NCI-H524 treated with DMSO at 0.1 percent for 48 hours (cell line): ENCODE measurements at places on chromosomes 11 and 22.

DNA sequence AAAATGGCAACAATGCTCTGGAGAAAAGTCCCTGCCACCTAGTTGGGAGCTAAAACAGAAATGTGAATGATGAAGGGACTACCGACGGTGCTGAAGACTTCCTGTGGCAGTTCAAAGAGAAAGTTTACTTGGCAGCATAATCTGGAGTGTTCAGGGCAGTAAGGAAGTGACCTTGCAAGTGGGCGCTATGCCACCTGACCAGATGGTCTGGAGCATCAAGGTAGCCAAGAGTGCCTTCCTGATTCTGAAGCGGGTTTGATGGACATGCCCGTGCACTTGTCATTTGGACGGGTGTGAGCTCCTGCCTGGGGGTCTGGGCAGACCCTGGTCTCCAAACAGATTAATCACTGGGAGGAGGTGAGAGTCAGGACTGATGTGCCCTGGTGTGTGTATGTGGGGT lies 1.8 kb upstream of the SNX19 start:
- DNase-seq = no peak

- no peak for DNase-seq
Measured at GRCh38 chr22:26972286-26972685, 314.9 kb downstream of the MIAT start.

GRCh38 chr11:69251639-69252489 lies 42.1 kb upstream of the MYEOV start:
- no peak for DNase-seq

GRCh38 chr22:32905400-32905799 lies 103.9 kb downstream of the TIMP3 start:
- DNase-seq = no peak

GRCh38 chr11:9609841-9610240 lies 36.4 kb downstream of the WEE1 start:
- DNase-seq = no peak

DNA sequence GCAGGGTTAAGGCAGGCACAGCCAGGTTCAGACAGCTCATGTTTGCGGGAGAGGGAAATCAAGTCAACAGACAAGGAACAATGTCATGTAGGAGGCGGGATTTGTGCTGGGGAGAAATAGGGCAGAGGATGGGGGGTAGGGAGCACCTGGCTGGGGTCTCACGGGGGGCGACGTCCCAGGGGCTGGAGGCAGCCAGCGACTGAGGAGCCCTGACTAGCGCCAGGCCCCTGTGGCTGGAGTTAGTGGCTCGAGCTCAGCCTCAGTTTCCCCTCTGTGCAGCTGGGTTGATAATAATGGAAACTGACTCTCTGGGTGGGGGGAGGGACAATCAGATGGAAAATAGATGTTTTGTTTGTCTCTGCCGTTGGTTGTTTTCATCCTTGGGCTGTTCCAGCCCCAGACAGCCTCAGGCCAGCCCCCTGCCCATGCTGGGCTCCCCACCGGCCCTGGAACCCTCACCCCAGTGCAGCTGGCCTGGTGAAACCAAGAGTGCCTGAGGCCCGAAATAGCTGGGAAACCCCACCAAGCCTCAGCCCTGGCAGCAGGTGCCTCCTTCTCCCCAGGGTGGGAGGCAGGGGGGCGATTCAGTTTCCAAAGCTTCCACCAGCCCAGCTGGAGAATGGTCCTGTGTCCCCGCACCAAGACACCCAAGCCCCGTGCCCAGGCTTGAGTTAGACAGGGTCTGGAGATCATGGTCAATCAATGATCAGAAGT lies 44.1 kb downstream of the IGLL5 start:
- DNase-seq = no peak
